HL-60 (cell line): ENCODE measurements at places on chromosomes 4 and X.

DNA sequence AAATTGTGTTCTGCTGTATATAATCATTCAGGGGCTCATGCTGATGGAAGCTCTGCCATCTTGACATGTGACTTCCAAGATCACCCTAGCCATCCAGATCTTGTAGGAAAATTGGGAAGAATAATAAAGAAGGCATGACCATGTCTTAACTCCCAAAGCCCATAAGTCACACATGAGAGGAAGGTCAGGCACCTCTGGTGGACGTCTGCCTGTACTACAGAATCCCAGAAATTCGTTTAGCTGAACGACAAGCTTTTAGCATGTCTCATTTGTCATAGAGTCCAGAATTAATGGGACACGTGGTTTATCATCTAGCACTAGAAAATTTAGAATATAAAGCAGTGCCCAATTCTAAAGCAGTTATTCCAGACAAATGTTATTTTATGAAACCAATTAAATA, 212.7 kb downstream of the CENPC start:
- no peak for DNase-seq

DNA sequence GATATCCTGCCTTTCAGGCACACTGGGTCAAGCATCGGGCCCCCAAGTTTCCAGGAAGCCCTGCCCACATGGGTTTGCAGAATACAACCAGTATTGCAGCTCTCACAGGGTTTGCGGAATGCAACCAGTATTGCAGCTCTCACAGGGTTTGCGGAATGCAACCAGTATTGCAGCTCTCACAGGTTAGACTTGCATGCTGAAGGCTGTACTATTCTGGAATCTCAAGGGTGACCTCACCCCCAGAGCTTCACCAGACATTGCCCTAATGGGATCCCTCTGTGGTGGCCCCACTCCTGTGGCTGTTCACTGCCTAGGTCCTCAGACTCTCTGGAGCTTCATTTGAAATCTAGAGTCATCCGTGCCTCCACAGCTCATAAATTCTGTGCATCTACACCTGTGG, 640.7 kb upstream of the ATOH1 start:
- no peak for DNase-seq

DNA sequence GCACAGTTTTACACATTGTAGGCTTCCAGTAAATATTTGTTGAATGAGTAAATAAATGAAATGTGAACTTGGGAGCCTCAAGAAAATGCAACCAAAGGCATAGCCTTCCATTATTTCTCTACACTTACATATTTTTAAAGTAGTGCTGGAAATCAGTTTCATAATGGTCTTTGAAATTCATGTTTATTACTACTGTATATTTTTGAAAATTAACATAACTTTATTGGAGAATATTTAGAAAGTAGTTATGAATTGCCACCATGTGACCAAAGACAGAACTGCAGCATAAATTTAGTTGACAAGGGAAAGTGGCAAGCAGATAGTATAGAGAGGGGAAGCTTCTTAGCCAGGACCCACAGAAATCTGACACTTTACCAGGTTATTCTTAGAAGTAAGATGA, 6.4 kb downstream of the TCEAL8 start:
- DNase-seq, result no peak

GRCh38 chr4:159312236-159312635, 209.4 kb downstream of the RAPGEF2 start:
- DNase-seq, result no peak

DNA sequence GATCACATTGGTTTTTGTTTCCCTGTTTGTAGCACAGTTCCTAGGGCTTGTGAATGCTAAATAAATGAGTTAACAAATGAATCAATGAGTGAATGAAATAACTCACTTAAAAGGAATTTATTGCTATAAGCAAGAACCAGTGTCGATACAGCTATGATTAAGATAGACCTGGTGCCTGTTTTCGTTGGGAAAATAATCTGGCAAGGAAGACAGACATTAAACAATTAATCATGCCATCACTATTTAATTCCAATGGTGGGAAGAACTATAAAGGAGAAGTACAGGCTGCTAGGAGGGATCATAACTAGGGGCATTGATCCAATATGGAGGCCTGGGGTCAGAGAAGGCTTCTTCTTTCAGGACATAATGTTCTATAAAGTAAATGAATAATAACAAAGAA, 4.5 kb upstream of the CBR4 start:
- no peak for DNase-seq

- no peak for DNase-seq
Observed at GRCh38 chrX:47707031-47707780, 48.2 kb upstream of the UXT start.

- DNase-seq, result no peak
Observed at GRCh38 chr4:140122891-140123290, 31.1 kb downstream of the MAML3 start.

- DNase-seq, result no peak
Observed at GRCh38 chrX:17560385-17560784, 176.9 kb upstream of the SCML1 start.

DNA sequence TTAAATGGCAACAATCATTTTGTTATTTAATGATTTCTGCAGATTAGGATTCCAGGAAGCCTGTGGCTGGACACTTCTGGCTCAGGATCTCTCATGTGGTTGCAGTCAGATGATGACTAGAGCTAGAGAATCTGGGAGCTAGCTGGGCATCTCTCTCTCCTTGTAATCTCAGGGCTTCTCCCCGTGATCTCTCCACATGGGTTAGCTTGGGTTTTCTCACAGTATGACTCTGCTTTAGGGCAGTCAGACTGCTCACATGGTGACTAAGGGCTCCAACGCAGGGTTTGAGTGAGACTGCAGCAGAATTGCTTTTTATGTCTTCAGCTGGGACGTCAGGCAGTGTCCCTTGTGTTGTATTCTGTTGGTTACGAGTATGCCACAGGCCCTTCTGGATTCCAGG, 361.4 kb downstream of the CBLL2 start:
- DNase-seq, result no peak

GRCh38 chr4:65917486-65917885, 247.2 kb upstream of the EPHA5 start:
- no peak for DNase-seq

DNA sequence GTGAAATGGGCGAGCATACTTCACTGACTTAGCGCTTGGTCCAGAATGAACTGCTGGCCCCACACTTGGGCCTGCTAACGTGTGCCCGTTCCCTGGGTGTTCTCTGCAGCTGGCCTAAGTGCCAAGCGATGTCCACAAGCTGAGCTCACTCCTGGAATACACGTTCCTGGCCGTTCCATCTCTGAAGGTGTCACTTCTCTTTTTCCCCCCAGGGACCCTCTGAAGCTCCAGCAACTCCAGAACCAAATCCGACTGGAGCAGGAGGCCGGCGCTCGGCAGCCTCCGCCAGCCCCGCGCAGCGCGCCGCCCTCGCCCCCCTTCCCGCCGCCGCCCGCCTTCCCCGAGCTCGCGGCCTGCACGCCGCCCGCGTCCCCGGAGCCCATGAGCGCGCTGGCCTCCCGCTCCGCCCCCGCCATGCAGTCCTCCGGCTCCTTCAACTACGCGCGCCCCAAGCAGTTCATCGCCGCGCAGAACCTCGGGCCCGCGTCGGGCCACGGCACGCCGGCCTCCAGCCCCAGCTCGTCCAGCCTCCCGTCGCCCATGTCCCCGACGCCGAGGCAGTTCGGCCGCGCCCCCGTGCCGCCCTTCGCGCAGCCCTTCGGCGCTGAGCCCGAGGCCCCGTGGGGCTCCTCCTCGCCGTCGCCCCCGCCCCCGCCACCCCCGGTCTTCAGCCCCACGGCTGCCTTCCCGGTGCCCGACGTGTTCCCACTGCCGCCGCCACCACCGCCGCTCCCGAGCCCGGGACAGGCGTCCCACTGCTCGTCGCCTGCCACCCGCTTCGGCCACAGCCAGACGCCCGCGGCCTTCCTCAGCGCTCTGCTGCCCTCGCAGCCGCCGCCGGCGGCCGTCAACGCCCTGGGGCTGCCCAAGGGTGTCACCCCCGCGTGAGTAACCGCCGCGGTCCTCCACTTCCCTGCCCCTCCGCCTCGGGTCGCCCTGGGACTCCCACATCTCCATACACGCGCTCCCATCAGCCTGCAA, 132.3 kb downstream of the CBR4 start:
- DNase-seq, result no peak

GRCh38 chr4:6647169-6647568, 6.7 kb downstream of the MRFAP1 start:
- no peak for DNase-seq

- DNase-seq, result no peak
Observed at GRCh38 chr4:185033950-185034349, 15.7 kb downstream of the HELT start.

GRCh38 chr4:157808796-157809383, 363.9 kb downstream of the GASK1B start:
- no peak for DNase-seq

DNA sequence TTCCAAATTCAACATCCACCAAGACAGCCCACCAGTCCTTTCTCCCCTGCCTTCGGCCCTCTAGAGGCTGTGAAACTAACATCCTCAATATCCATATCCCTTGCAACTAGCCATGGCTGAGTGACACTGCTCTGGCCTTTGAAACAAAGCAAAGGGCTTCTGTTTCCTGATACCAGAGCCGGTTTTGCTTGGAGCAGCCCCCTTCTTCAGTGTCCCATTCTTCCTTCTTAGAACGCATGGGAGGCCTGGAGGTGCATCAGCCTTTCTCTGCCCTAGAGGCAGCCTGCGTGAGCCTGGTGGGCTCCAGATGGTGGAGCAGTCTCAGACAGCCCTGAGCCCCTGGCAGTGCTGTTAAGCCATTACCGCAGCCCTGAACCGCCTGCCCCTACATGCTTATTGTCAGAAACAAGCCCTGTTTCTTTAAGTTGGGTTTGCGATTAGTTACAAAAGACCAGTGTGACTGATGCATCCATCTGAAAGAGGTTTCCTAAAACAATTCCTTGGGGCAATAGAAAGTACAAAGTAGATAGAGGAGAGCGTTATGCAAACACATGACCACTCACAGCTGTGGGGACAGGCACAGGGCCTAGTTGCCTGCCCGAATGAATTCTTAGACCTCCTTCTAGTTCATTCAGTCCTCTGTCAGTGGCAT, 74.1 kb downstream of the EVC start:
- no peak for DNase-seq

GRCh38 chr4:169340834-169341233, 70.1 kb upstream of the SH3RF1 start:
- DNase-seq, result no peak

- no peak for DNase-seq
Observed at GRCh38 chrX:103651151-103651773, 22.5 kb downstream of the TCEAL1 start.

- DNase-seq, result peak; percentile 21
Observed at GRCh38 chrX:21960569-21961541, 20.3 kb downstream of the SMS start.

GRCh38 chr4:153409412-153409811, 56.7 kb upstream of the TMEM131L start:
- no peak for DNase-seq

DNA sequence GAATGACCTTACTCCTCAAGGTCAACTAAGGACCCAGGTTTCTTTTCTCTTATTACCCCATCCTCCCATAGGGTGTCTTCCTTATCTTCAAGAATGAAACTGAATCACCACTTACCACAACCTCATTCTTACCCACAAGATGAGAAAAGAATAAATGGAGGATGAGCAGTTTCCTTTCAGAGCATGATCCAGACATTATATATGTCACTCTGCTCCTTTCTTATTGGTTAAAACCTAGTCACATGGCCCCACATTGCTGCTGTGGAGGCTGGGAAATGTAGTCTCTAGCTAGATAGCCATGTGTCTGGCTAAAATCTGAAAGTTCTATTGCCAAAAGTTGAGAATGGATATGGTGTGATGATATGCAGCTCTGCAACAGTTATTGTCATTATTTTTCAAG, 62.4 kb upstream of the RAI2 start:
- DNase-seq, result no peak

DNA sequence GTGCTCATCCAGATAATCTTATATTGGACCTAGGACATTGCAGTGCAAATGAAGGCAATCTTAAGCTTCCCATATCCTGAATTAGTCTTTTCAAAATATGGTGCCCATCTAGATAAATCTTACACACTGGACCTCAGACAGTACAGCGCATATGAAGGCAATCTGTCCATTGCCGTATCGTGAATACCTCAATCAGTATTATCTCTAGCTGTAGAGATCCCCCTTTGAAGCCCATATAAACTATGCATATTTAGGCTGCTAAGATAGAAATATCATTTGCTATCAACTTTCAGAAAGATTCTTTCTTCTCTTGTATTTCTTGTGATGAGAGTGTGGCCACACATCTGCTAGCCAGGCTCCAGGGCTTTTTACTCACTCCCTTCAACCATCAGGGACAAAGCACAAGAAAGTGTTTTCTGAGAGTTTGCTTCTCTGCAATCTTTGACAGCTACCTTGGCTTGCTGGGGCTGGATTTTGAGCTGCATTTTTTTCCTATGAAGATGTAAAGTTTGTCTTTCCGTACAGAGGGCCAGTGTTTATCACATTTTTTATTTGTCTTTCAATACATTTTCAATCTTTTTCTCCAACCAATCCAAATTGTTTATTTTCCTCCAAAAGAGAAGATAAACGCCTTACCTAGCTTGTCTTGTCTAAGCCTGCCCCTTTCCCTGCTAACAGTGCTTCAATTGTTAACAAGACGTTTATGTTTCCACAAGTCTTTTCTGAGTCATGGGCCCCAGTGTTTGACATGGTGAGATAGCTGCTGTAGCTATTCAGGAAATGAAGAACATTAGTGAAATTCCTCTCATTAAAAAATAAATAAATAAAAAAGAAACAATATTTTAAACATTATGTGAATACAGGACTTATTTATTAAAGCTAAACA, 57.6 kb upstream of the FAT1 start:
- no peak for DNase-seq

DNA sequence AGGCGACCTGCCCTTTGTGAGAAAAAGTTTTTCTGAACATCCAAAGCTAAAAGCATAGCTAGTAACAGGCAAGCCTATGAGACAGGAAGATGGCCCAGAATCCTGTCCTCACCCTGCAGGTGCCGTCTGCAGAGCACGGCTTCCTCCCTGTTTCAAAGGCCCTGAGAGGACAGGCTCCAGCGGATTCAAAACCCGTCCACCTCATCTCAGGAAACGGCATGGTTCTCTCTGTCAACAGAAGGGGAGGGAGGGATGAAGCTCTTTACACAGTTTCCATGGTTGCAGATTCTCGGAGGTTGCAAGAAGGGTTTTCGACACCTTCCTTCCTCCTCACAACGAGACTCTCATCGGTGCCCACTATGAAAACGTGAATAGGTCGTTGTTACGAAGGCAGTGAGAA, 8.3 kb downstream of the PPP2R3B start:
- no peak for DNase-seq

DNA sequence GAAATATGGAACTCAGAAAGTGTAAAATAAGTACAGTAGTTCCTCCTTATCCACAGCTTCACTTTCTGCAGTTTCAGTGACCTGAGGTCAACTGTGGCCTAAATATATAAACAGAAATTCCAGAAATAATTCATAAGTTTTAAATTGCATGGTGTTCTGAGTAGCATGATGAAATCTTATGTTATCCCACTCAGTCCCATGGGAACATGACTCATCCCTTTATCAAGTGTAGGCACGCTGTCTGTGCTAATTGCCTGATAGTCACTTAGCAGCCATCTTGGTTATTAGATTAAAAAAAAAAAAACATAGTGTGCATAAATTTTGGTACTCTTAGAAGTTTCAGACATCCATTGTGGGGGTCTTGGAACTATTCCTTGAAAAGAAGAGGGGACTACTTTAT, 983.4 kb upstream of the ADGRL3 start:
- DNase-seq, result no peak

- DNase-seq, result no peak
Observed at GRCh38 chrX:7163146-7163677, 15.3 kb upstream of the PUDP start.

- no peak for DNase-seq
Observed at GRCh38 chrX:18440835-18441234, 15.4 kb downstream of the CDKL5 start.

- DNase-seq, result no peak
Observed at GRCh38 chrX:41923978-41924683, 777 bp upstream of the CASK start.

- DNase-seq, result peak; percentile 28
Observed at GRCh38 chr4:82230306-82230705, 143.5 kb downstream of the HNRNPD start.
